Chondrocyte (in vitro differentiated cells): ENCODE measurements at places on chromosomes 11 and 22. TPM values are rescaled to one million over a fixed set of nuclear protein-coding genes. Genes with fewer than 3 reads are reported as not detected.
A peak's percentile ranks its signal among the peaks of the same experiment; 100 is the strongest.

- no peak for DNase-seq
These were observed 2.2 kb downstream of the SMCO4 start for GRCh38 chr11:93540896-93541553.

DNA sequence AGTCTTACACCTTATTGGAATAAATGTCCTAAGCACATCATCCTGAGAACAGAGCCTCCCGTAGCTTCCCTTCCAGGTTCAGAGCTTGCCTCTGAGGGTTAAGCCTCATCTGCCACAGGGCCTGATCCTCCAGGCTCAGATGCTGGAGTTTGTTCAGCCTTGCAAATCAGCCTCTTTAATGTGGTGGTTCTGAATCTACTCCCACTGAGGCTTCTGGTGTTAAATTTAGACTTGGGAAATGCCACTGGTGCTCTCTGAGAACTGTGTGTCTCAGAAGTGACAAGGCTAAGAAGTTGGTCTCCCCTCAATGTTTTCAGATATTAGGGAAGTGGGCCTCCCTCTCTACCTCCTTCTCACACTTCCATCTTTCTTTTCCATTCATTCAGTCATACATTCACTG, 68.7 kb downstream of the CCDC81 start:
- no peak for DNase-seq

DNA sequence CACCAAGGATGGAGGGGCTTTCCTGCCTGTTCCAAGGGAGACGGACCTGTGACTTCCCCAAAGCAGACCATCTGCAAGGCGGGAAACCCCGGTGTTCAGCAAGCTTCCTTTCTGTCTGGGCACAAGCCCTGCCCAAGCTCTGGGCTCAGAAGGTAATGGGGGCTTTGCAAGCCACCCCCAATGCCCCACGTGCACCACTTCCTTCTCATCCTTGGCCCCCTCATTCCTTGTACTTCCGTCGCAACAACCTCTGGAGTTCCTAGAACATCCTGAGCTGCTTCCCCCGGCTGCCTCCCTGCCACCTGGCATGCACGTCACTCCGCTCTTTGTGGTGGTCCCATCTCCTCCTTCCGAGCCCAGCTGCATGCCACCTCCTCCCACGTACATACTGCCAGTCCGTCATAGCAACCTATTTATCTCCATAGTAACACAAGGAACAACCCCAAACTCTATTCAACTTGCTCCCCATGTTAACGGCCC, 3.9 kb downstream of the MYEOV start:
- DNase-seq, result peak; percentile 61

DNA sequence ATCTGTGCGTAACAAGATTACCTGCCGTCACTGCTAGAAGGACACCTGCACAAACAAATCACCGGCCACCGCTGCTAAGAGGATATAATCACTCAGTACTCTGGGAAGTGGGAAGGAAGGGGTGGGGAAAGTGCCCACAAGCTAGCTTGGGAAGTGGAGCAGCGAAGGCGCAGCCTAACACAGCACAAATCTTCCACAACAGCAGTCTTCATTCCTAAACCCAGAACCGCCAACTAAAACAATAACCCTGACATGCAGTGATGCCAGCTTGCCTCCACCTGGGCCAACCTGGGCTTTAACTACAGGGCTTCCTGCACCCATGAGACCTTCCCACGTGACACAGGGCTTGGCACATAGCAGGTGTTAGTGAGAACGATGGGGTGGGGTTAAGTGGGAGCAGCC, 5.1 kb downstream of the DGCR2 start:
- DNase-seq, result no peak

GRCh38 chr22:30314915-30315314, 11.8 kb downstream of the TBC1D10A start:
- DNase-seq, result no peak

DNA sequence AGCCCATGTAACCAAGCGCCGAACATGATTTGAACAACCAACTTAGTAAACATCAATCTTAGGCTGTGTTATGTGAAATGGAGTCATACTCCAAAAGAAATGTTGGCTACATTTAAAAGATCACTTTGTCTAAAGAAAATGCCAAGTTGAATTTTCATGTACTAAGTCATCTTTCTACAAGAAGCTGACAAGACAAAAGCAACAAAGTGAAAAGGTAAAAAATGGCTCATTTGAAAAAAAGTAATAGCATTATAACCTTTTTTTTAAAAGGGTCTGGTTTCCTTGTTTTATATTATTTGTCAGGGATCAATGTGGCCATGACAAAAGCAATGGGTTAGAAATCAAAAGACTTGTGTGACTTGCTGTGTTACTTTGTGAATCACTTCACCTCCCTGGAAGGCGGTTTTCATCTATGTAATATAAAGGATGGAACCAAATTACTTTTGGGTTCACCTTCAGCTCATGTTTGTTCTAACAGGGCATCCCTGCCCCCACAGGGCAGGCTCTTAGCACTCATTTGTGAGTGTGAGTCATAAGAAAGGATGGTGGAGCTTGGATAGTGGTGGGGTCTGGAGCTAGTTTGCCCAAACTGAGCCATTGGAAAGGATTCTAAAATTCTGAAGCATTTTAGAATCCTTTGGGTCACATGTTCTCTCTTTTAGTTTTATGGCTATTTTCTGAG, 131.9 kb upstream of the MTMR2 start:
- no peak for DNase-seq

DNA sequence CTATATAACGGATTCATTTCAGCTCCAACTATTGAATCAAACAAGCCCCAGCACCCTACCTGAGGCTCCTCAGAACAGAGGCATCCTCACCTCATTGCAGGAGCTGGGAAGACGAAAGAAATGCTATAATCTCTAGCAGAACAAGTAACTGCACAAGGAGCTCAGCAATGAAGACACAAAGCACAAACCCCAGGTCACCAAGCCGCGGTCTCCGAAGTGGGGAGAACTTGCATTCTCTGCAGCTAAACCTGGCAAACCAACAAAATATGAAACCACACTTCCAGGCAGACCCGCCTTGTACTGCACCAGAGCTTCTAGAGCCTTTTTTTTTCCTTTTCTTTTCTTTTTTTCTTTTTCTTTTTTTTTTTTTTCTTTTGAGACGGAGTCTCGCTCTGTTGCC, 21.8 kb upstream of the CD5 start:
- no peak for DNase-seq

- no peak for DNase-seq
These were observed 57.9 kb downstream of the F2 start for GRCh38 chr11:46776878-46777277.

DNA sequence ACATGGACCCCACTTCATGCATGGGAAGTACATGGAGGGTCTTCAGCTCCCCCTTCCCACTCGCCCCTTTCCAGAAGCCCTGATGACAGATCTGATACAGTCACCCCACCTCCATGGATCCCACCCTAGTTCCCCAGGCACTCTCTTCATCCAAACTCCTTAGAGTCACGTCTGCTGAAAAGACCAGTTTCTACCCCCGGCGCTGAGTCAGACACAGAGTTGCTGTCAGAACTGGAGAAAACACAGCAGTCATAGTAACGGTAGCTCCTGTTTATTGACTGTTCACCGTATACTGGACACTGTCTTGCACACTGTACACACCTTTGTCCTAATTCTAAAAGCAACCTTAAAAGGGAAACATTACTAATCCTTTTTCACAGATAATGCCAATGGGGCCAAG, 29.1 kb downstream of the DRD2 start:
- DNase-seq, result no peak

GRCh38 chr11:68505596-68505995, 45.0 kb downstream of the PPP6R3 start:
- no peak for DNase-seq

GRCh38 chr11:35750315-35750714, 87.7 kb downstream of the TRIM44 start:
- DNase-seq, result no peak

DNA sequence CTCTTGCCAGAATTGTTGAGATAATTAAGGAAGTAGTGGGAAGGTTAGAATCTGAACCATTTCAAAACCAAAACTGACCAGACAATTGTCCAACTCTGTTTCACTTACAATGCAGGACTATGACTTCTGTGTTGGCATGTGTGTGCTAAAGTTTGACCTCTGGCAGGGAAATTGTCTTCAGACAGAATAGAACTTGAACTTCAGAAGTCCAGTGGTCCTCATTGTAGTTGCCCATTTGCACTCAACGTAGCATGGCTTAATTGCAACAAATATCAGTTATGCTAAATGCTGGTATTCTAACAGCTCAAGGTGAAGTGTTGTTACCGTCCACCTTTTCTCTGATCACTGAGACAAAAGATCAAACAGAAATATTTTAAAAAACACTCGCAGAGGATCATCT, 47.2 kb downstream of the BLID start:
- no peak for DNase-seq

GRCh38 chr22:39631381-39632286, 61.1 kb downstream of the CACNA1I start:
- DNase-seq, result no peak

DNA sequence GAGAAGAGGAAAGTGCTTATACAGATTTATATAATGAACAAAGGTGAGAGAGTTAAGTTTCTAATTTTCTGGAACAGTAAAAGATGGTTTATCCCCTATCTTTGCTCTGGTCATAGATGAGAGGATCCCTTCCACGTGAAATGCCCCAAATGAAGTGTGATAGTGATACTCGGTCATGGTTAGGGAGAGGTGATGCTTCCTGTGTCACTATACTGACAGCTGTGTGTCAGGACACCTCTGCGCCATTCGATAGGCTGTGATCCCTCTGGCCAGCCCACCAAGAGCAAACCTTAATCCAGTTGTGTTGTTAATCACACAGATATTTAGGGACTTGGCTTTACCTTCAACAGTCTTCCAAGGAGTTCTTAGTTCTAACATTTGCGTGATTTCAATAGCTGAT, 57.7 kb downstream of the NCAM1 start:
- no peak for DNase-seq

- no peak for DNase-seq
These were observed 94.9 kb downstream of the FAR1 start for GRCh38 chr11:13763341-13763740.

- DNase-seq, result no peak
These were observed 13.7 kb downstream of the NFRKB start for GRCh38 chr11:129881570-129882170.

- no peak for DNase-seq
These were observed 36.7 kb upstream of the AMPD3 start for GRCh38 chr11:10418259-10418949.

- peak; percentile 95 for DNase-seq
These were observed 85.2 kb downstream of the CCDC81 start for GRCh38 chr11:86459682-86460460.

DNA sequence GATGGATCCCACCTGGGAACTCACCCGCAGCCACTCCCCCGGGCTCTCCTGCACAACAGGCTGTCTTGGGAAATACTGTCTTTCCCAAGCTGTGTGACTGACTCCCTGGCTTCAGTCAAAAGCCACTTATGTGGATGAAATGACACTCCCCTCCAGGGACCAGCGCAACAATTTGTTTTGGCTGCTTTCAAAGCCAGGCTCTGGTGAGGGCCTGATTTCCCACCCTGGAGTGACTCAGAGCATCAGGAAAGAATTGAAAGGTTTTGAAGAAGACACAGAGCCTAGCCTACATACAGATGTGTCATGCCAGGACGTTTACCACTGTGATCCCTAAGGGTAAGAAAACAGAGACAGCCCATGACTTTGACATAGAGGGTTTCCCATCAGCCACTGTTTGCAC, 550.5 kb downstream of the MIAT start:
- no peak for DNase-seq

DNA sequence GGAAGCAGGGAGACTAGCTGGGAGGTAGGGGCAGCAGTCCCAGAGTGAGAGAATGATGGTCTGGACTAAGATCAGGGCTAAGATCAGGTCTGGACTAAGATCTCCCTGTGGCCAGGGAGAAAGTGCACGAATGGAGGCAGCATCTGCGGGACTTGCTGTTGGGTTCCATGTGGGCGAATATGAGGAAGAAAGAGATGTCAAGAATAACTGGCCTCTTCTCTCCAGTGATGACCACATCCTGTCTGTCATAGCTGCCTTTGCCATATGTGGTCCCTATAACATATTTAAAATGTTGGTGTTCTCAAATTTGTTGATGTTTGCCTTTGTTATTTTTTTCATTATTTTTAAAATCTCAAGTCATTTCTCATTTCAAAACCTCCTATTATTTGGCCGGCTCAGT, 27.4 kb upstream of the CXCR5 start:
- DNase-seq, result no peak

GRCh38 chr11:37509506-37509905, 911.5 kb upstream of the RAG2 start:
- no peak for DNase-seq

DNA sequence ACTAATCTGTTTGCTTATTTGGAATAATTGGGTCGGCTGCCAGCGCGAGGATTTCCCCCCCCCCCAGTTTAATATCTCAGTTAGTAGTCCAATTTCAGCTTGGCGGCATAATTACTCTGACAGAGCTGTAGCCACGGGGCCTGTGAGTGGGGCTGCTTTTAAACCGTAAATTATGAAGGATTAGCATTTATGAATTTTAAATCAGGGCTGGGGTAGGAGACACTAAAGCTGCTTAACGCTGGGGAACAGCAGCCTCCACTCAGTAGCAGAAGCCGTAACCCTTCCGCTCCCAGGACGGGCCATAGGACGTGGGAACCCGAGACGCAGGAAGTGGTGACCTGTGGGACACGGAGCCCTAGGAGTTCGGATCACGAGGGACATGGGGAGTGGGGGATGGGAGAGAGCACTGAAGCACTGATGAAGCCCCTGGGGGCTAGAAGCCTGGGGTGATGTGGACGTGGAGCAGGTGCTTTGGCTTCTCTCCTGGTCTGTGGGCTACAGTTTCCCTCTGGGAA, 66.2 kb upstream of the LMO1 start:
- peak; percentile 66 for DNase-seq

DNA sequence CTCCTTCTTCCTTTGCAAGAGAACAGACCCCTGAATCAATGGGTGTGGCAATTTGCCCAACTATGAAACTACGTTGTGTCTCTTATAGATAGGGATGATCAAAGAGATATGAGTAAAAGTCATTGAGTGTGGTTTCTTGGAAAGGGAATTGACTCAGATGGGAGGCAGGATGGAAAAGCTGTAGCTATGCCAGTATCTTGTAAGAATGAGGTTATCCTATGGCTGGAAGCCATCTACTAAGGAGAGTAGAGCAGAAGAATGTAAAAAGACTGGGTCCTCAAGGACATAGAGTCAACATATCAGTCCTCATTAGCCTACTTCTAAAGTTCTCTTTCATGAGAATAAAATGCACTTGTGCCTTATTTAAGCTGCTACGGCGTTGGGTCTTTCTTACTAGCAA, 78.9 kb upstream of the POU2AF2 start:
- DNase-seq, result no peak

MYOD1 gene
- total RNA-seq, result not detected in 3 replicates

TRIM22 gene
- 85.9 to 108 TPM (median 94.7 TPM) in 3 replicates for total RNA-seq

SCGB1C1 gene
- not detected in 3 replicates for total RNA-seq

DRD4 gene
- total RNA-seq, result 0.55 to 1.7 TPM (median 1.00 TPM) in 3 replicates

POTEH gene
- total RNA-seq, result not detected in 3 replicates

CARNS1 gene
- 0.36 to 1.8 TPM (median 1.8 TPM) in 3 replicates for total RNA-seq

SLC22A9 gene
- not detected in 3 replicates for total RNA-seq

OR6A2 gene
- total RNA-seq, result 0.19 to 0.23 TPM in 2 of 3 replicates, not detected in the other

CDC42EP2 gene
- 7.3 to 12.8 TPM (median 12.6 TPM) in 3 replicates for total RNA-seq

OR5A1 gene
- total RNA-seq, result not detected in 3 replicates

MS4A4E gene
- 0.20 TPM in 1 of 3 replicates, not detected in the others for total RNA-seq

C22orf31 gene
- not detected in 3 replicates for total RNA-seq

OR8G1 gene
- total RNA-seq, result not detected in 3 replicates

CARD16 gene
- total RNA-seq, result 2.0 TPM in 1 of 3 replicates, not detected in the others

NAA40 gene
- 17.7 to 28.0 TPM (median 20.8 TPM) in 3 replicates for total RNA-seq

MPZL2 gene
- total RNA-seq, result not detected in 3 replicates
